Lung (tissue), 17 donors: ENCODE measurements at places on chromosomes 6 and 20. TPM values are rescaled to one million over a fixed set of nuclear protein-coding genes. Genes with fewer than 3 reads are reported as not detected.

- no peak overlapping the region for H3K27ac ChIP-seq
- no peaks in the 10 kb centered on the region for H3K36me3 ChIP-seq
- no peaks in the 10 kb centered on the region for H3K27me3 ChIP-seq
Measured at GRCh38 chr20:43746344-43747137, 19.7 kb upstream of the GTSF1L start.

The FABP7 gene
- total RNA-seq = not detected

DNA sequence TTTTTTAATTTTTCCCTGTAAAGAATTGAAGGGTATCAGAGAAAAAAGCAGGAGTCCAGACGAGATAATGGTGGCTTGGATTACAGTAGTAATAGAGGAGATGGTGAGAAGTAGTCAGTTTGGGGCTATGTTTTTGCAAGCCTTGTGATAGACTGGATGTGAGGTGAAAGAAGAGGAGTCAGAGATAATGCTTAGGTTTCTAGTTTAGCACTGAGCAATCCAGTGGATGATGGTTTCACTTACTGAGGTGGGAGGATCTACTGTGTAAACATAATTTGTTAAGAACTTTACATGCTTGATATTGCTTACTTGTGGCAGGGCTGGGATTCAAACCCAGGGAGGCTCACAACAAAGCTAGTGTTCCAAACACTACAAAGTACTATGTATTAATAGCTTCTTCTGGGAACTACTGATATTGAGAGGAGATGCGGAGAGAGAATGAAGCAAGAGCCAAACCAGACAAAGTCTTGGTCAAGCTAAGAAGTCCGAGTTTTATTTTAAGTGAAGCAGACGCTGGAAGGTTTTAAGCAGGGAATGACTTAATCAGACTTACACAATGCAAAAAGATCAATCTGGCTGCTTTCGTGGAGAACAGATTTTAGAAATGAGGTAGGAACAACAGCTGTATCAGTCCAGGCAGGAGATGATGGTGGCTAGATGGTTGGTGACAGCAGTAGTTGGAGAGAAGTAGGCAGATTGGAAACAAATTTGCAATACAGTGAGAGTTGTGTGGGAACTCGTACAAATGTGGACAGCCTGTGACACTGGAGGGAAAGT, 58.0 kb downstream of the ZFAND3 start:
- H3K27me3 ChIP-seq = no peaks in the 10 kb centered on the region
- no peak overlapping the region for H3K4me3 ChIP-seq
- H3K36me3 ChIP-seq = no peaks in the 10 kb centered on the region
- H3K27ac ChIP-seq = no peak overlapping the region
- H3K4me1 ChIP-seq = peaks cover 21% of the 10 kb centered on the region

- DNase-seq = no peak
- H3K36me3 ChIP-seq = no peaks in the 10 kb centered on the region
- no peak overlapping the region for H3K4me3 ChIP-seq
- peaks cover 4% of the 10 kb centered on the region for H3K4me1 ChIP-seq
- no peak overlapping the region for H3K27ac ChIP-seq
Measured at GRCh38 chr20:50187403-50188051, 3.1 kb upstream of the CEBPB start.

DNA sequence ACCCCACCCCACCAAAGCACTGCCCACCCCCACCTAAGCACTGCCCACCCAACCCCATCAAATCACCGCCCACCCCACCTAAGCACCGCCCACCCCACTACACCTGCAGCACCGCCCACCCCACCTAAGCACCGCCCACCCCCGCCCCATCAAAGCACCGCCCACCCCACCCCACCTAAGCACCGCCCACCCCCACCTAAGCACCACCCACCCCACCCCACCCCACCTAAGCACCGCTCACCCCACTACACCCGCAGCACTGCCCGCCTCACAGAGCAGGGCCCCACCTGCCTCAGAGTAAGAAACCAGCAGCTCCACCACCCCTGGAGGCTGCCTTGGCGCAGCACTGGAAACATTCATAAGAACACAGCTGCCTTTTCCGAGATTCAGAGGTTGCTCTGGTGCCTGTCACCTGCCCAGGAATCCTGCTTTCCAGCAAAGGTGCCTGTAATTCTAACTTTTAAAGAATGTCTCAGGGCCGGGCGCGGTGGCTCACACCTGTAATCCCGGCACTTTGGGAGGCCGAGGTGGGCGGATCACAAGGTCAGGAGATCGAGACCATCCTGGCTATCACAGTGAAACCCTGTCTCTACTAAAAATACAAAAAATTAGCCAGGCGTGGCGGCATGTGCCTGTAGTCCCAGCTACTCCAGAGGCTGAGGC, 148.2 kb downstream of the BMP7 start:
- H3K27me3 ChIP-seq = no peaks in the 10 kb centered on the region
- no peaks in the 10 kb centered on the region for H3K36me3 ChIP-seq
- no peak overlapping the region for H3K4me3 ChIP-seq

The PPP1R16B gene
- 6.0 TPM for total RNA-seq

- no peaks in the 10 kb centered on the region for H3K27me3 ChIP-seq
- no peak overlapping the region for H3K4me3 ChIP-seq
- H3K27ac ChIP-seq = no peak overlapping the region
- no peak for DNase-seq
Measured at GRCh38 chr6:139187489-139187888, 52.6 kb downstream of the HECA start.

DNA sequence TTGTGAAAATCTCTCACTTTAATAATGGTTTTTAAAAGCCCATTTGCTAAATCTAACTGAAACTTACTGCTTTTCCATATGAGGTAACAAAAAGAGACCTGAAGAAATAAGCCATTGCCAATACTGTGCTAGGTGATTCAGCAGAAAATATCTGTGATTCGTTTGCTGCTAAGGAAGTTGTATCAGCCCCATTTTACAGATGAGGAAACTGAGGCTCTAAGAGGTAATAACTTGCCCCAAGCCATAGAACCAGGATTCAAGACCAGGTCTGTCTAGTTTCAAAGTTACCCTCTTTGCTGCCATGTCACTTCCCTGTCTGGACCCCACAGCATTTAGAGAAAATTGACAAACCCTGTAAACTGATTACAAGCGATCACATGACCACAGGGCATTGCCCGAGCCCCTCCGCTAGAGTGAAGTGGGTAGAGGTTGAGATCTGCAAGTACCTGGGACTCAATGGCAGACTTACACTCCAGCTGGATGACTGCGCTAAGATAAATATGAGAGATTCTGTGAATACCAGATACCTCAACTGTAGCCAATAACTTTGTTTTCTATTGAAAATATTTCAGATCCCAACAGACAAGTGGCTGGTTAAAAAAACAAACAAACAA, 69.3 kb downstream of the TNFRSF21 start:
- no peaks in the 10 kb centered on the region for H3K27me3 ChIP-seq
- H3K4me3 ChIP-seq = no peak overlapping the region
- H3K36me3 ChIP-seq = no peaks in the 10 kb centered on the region
- H3K4me1 ChIP-seq = no peaks in the 10 kb centered on the region

- no peak overlapping the region for H3K4me3 ChIP-seq
- H3K4me1 ChIP-seq = no peaks in the 10 kb centered on the region
- no peaks in the 10 kb centered on the region for H3K36me3 ChIP-seq
- no peaks in the 10 kb centered on the region for H3K27me3 ChIP-seq
Measured at GRCh38 chr6:90168693-90169131, 127.9 kb downstream of the BACH2 start.
